NCI-H345 (cell line): ENCODE measurements at places on chromosomes 2 and 18.

DNA sequence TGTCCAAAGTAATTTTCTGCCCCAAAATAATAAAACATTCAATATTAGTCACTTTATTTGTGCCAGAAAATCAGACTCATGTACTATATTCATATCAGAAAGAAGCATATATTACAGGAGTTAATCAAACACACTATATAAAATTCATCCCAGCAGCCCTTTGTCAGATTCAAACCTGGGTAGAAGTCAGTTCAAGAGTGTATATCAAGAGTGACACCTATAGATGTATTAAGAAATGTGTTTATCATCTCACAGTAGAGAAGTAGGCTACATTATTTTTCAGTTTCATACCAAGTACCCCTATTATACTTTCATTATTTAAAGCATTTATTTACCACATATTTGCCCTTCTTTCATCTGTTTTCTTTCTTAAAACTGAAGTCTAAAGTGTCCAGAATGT lies 193.2 kb upstream of the DDX18 start:
- DNase-seq: peak; percentile 4

DNA sequence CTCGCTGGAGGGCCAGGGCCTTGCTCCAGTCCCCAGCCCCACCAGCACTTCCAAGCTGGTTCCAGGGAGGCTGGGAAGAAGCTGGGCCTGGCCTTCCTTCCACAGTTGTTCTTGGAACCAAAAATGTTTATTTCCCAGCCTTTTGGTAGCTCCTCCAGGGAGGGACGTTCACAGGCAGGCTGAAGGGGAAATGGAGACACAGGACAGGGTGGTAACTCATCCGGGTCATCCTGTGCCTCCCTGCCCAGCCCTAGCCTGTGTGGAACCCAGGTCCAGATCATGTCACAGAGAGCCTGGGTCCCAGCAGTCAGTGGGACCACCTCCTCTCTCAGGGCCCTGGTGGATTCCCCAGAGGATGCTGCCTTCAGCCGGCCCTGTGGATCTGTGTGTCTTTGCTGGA lies 12.5 kb upstream of the ARMC9 start:
- no peak for DNase-seq

- no peak for DNase-seq
Observed at GRCh38 chr2:195520671-195521155, 136.3 kb upstream of the SLC39A10 start.

- no peak for DNase-seq
Observed at GRCh38 chr2:171798156-171798820, 95.8 kb downstream of the SLC25A12 start.

- no peak for DNase-seq
Observed at GRCh38 chr2:144513388-144514101, 6.4 kb downstream of the ZEB2 start.

- no peak for DNase-seq
Observed at GRCh38 chr2:1686784-1687105, 57.6 kb downstream of the PXDN start.

DNA sequence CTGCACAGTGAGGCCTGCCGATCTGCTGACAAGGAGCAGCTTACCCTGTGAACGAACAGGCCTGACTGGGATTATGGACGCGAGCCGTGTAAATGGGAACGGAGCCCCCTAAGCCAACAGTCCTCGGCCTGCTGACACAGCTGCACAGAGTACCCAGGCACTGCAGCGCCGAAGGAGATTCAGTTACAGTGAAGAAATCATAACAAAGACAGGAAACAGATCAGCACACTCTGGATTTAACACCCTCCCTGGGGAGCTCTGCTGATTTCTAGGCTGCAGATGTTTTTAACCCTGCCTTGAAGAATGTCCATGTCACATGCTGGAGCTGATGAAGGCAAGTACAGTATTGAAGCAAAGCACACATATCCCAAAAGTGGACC lies 43.4 kb downstream of the COLEC12 start:
- no peak for DNase-seq

DNA sequence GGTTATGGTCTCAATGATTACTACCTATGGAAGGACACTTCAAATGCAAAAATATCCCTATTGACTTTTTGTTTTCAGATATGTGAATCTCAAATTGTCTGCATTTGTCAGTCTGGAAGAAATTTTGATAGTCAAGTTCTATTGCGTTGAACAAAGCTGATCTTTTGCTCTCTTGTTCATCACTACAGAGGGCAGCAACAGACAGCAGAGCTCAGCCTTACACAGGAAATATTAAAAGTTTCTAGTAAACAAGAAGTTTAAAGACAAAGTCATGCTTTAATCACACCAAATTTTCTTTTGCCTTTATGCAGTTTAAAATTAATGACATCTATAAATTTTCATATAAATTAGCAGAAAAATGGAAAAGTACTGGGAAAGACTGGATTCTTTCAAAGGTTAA lies 617.5 kb downstream of the NR4A2 start:
- DNase-seq: no peak

- no peak for DNase-seq
Observed at GRCh38 chr2:60400462-60401246, 152.8 kb downstream of the BCL11A start.

GRCh38 chr2:104876606-104877570 lies 23.0 kb downstream of the POU3F3 start:
- no peak for DNase-seq

- no peak for DNase-seq
Observed at GRCh38 chr2:42829671-42830440, 37.5 kb upstream of the HAAO start.

- no peak for DNase-seq
Observed at GRCh38 chr2:240919161-240919781, 13.1 kb downstream of the CROCC2 start.

DNA sequence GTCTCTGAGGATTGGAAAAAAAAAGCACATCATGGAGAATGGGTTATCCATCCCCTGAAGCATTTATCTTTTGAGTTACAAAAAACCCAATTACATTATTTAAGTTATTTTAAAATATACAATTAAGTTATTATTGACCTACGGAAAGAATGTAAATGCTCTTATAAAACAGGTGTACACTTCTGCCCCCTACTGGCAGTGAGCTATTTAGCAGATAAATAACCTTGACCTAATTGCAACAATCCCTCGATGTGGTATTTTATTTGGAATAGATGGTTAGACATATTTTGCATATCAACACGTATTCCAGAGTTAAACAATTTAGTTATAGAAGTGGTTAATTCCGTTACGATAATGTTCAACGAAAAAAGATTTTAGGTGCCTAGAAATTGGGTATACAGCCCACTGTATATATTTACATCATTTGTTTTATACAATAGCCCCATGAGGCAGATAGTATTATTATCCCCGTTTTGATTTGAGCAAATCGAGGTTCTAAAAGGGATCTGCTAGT lies 9.1 kb upstream of the DAW1 start:
- peak; percentile 22 for DNase-seq

DNA sequence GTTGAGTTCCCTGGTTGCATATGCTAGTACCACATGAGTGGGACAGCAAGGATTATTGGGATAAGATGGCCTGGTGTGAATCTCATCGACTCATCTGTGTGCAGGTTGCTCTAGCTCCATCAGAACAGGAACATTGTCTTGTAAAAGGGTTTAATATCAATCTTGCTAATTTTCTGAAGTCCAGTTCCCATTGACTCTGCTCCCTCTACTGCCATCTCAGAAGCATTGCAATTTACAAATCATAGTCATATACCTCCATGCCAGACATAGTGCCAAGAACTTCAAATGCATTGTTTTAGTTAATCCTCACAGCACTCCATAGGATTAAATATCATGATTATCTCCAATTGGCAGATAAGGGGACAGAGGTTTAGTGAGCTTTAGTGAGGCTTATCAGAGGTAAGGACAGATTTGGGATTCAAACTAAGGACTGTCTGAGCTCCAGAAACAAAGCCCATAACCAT lies 4.8 kb upstream of the STAT4 start:
- DNase-seq: peak; percentile 23

DNA sequence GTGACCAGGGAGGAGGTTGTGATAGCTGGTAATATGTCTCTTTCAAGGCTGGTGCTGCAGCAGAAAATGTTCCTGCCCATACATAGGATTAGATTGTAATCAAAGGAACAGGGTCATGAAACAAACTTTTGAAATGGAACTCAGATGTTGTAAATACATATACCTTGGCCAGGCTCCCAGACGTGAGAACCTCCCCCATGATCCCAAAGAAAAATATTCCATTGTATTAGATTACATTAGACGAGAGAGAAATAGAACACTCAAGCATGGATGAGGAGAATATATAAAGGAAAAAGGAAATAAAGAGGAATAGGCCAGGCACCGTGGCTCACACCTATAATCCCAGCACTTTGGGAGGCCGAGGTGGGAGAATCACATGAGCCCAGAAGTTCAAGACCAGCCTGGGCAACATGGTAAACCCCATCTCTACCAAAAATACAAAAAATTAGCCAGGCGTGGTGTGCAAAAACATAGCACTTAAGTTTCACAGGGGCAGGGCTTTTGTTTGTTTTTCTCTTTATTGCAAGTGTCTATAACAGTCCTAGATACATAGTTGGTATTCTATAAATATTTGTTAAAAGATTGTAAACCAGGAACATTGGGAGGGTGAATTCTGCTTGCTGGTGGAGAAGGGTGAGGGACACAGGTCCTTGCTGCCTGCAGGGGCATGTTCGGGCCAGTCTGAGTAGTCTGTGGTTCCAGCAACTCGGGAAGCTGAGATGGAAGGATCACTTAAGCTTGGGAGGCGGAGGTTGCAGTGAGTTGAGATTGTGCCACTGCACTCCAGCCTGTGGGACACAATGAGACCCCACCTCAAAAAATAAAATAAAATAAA lies 52.8 kb downstream of the RPL37A start:
- peak; percentile 40 for DNase-seq

GRCh38 chr18:48040457-48041110 lies 110.1 kb upstream of the SMAD2 start:
- no peak for DNase-seq

GRCh38 chr2:62663411-62663810 lies 42.1 kb upstream of the EHBP1 start:
- no peak for DNase-seq

GRCh38 chr2:48531141-48531648 lies 1.2 kb downstream of the STON1 start:
- no peak for DNase-seq

DNA sequence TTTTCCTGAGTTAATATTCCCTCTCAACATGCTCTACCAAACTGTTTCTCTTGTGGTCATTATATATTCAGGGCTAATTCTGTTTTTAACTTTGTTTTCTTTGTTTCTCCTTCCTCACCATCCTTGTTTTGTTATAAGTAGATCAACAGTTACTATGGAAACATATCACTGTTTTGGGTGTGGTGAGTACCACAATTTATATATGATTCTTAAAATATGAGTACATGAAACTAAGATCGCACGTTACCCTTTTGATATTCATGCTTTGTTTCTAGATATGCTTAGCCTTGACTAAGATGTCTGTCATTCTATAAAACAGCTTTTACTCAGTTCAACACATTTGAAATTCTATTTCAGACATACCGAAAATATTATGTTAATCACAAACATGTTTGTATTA lies 232.3 kb upstream of the ITGA4 start:
- DNase-seq: no peak

DNA sequence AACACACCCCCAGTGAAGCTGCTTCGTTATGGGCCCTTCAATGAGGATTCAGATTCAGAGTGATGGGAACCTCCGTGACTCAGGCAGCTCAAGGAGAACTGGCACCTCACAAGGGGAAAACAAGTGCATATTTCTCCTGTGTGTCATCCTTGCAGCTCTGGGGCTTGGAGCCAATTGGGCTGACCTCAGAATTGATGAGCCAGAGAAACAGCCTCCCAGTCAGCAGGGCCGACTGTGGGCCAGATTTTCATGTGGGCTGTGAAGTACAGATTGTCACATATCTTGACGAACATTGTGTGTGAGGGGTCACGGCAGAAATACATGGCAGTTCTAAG lies 189.6 kb upstream of the SP5 start:
- no peak for DNase-seq

DNA sequence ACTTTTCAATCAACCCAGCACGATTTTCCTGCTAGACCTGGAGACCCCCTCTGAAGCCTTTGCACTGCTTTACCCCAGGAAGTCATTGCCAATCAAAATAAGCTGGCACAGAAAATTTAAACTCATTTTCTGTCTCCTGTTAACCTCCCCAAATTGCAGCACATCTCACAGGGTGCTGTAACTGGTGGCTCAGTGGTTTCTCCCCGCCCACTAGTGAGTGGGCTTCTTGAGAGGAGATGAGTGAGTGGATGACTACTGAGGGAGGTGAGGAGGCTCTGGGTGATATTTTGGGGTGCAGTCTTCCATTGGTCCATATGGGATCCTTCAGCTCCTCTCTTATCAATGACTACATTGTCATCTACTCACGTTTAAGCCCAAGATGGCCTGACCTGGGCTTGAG lies 239.8 kb upstream of the HS6ST1 start:
- DNase-seq: no peak

DNA sequence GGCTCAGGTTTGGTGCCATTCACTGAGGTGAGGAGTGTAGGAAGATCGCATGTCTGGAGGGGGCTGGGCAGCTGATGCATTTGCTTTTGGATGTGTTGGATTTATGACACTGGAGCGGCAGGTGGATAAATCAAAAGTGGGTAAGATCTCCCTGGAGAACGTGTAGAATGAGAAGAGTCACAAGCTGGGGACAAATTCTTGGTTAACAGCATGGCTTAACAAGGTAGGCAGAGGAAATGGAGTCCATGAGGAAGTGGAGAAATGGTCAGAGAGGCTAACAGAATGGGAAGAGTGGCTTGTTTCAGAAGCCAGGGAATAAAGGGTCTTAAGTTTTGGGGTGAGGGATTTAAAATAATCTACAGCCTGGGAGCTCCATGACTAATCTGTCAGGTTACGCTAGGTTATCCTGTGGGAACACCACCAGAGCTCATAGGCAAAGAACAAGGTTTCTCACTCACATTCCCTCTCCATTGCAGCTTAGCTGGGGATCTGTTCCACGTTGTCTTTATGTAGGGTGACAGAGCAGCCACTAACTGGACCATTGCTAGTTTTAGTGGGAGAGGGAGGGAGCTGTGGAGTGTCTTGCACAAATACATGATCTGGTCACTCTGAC lies 12.8 kb downstream of the TSN start:
- DNase-seq: no peak

- DNase-seq: no peak
Observed at GRCh38 chr2:7116511-7116910, 199.3 kb downstream of the RNF144A start.

- no peak for DNase-seq
Observed at GRCh38 chr2:167489325-167489724, 601.0 kb downstream of the XIRP2 start.

- DNase-seq: no peak
Observed at GRCh38 chr18:34611904-34612303, 98.2 kb upstream of the DTNA start.

DNA sequence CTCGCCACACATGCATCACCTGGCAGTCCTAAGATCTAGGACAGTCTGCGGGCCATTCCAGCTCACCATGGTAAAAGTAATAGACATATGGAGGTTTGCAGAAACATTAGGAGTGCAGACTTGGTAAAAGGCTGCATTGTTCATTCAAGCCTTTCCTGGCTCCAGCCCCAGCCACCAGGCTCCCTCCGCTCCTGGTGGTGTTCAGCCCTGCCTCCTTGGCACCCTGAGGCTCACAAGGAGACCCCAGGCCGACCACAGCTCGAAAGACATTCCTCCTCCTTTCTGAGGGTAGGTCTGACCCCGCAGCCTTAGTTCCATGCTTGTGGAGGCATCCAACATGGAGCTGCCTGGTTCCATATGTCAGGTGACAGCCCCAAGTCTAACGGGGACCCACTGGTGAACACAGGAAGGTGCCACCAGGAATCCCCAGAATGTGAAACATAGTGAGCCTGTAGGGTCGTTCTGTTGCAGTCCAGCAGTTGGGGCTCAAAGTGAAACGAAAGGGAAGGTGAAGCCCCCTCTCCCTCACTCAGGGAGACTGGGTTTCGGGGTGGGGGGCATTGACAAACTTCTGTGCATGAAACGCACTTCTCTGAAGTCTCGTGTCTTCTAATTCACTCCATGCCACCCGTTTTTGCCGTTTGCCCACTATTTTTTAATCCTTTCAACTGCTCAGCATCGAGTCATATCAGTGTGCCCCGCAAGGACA lies 5.0 kb upstream of the SP100 start:
- DNase-seq: no peak
